Breast epithelium (tissue), 4 donors: ENCODE measurements at places on chromosomes 6 and 20. TPM values are rescaled to one million over a fixed set of nuclear protein-coding genes. Genes with fewer than 3 reads are reported as not detected.

GRCh38 chr20:63344616-63345327 is 16.4 kb downstream of the CHRNA4 start:
- H3K4me1 ChIP-seq, result no peaks in the 10 kb centered on the region
- peak overlapping the region; percentile 25 for H3K4me3 ChIP-seq
- no peaks in the 10 kb centered on the region for H3K27me3 ChIP-seq
- no peak for DNase-seq
- no peak overlapping the region for H3K27ac ChIP-seq

- H3K4me3 ChIP-seq, result no peak overlapping the region
- no peaks in the 10 kb centered on the region for H3K27me3 ChIP-seq
- H3K36me3 ChIP-seq, result peaks cover 1% of the 10 kb centered on the region
These were observed 4.6 kb downstream of the NELFCD start for GRCh38 chr20:58985656-58986055.

GRCh38 chr6:159178847-159179246 is 9.6 kb downstream of the FNDC1 start:
- H3K27me3 ChIP-seq, result no peaks in the 10 kb centered on the region
- DNase-seq, result no peak
- H3K27ac ChIP-seq, result no peak overlapping the region
- H3K36me3 ChIP-seq, result no peaks in the 10 kb centered on the region
- no peaks in the 10 kb centered on the region for H3K4me1 ChIP-seq

DNA sequence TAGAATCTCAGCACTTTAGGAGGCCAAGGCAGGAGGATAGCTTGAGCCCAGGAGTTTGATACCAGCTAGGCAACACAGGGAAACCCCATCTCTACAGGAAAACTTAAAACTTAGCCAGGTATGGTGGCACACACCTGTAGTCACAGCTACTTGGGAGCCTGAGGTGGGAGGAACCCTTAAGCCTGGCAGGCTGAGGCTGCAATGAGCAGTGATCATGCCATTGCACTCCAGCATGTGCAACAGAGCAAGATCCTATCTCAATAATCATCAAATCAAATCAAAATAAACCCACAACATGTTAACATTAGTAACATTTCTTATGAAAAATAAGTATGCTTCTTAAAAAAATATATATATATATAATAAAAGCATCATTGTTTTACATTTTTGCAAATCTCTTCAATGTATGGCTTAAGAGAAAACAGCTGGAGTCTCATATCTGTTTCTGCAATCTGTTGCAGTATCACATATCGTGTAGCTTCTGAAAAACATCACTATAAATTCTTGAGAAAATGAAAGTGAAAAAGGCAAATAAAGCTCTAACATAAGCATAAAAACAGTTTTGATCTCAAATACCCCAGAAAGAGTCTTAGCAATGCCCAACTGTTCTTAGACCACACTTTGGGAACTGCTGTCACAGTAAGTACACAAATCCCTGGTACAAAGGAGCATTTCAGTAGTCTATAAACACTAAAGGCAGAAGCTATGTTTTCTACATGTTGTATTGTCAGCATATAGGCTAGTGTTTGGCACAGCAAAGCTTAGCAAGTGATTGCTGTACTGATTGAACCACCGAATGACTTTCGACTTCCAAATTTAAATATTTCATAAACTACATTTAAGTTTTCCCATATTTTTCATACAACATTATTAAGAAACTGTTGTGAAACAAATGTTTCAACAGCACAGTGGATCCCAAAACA is 8.0 kb downstream of the MMUT start:
- no peaks in the 10 kb centered on the region for H3K27me3 ChIP-seq
- peaks cover 3% of the 10 kb centered on the region for H3K4me1 ChIP-seq
- DNase-seq, result no peak

- no peak overlapping the region for H3K27ac ChIP-seq
- no peaks in the 10 kb centered on the region for H3K36me3 ChIP-seq
- H3K4me3 ChIP-seq, result no peak overlapping the region
- H3K4me1 ChIP-seq, result no peaks in the 10 kb centered on the region
- DNase-seq, result no peak
- H3K27me3 ChIP-seq, result no peaks in the 10 kb centered on the region
These were observed 159.2 kb downstream of the SLC35B3 start for GRCh38 chr6:8276148-8276547.

GUCA1A gene
- total RNA-seq, result not detected

- H3K27me3 ChIP-seq, result no peaks in the 10 kb centered on the region
- H3K4me1 ChIP-seq, result no peaks in the 10 kb centered on the region
- no peak overlapping the region for H3K4me3 ChIP-seq
- H3K36me3 ChIP-seq, result no peaks in the 10 kb centered on the region
These were observed 37.7 kb upstream of the ADIG start for GRCh38 chr20:38543014-38543906.

NMBR gene
- total RNA-seq, result not detected

POU5F1 gene
- 0.98 TPM for total RNA-seq

- no peaks in the 10 kb centered on the region for H3K4me1 ChIP-seq
- H3K27ac ChIP-seq, result no peak overlapping the region
- DNase-seq, result peak; percentile 24
These were observed 155.4 kb downstream of the SYCP2 start for GRCh38 chr20:59777814-59778575.
